Forelimb muscle (tissue), 1 donor: ENCODE measurements at places on chromosomes 16 and 17. TPM values are rescaled to one million over a fixed set of nuclear protein-coding genes. Genes with fewer than 3 reads are reported as not detected.

Gene CA5A
- 0.11 TPM for polyA plus RNA-seq

GRCh38 chr17:33229499-33229898 lies 63.6 kb downstream of the ASIC2 start:
- no peak for DNase-seq

GRCh38 chr17:3003296-3004149 lies 59.9 kb downstream of the OR1D5 start:
- no peak for DNase-seq

Gene NARF
- 60.0 TPM for polyA plus RNA-seq

- no peak for DNase-seq
Measured at GRCh38 chr16:69613378-69614154, 47.8 kb downstream of the NFAT5 start.

Gene SYT17
- 5.9 TPM for polyA plus RNA-seq

Gene CCL8
- polyA plus RNA-seq, result 0.68 TPM

GRCh38 chr17:30597776-30598288 lies 120.6 kb downstream of the GOSR1 start:
- no peak for DNase-seq

Gene CLEC18C
- polyA plus RNA-seq, result 1.3 TPM
